WTC11 (cell line): ENCODE measurements at places on chromosomes 11 and 22.

DNA sequence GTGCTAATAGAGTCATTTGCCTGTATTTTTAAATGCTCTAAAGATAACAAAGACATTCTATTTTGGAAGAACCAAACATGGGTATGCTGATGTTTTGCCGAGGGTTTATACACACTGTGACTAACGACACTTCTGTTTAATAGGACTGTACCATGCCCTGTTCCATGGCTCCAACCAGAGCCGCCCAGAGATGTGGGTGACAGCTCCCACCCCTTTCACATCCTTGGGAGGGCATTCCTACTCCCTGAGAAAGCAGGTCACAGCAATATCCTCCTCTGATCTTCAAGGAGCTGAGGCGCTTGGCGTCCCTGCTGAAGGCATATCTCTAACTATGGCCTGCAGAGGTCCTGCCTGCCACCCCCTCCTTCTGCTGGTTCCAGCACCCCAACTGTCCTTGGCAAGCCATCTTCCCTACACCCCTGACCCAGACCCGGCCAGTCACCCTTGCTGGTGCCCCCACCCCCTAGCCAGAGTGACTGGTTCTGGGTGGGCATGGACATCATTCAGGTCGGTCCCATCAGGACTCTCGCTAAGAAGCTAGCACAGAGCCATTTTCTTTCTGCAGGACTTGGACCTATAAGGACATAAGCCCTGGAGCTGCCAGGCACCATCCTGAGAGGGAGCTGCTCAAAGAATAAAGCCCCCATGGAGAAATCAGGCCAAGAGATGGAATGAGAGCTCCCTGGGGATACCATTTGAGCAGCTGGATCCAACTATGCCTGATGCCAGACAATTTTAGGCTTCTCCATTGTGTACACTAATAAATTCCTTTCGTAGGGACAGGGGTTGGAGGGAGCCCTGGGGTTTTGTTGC lies 381.3 kb downstream of the CTTN start:
- DNase-seq, result no peak

DNA sequence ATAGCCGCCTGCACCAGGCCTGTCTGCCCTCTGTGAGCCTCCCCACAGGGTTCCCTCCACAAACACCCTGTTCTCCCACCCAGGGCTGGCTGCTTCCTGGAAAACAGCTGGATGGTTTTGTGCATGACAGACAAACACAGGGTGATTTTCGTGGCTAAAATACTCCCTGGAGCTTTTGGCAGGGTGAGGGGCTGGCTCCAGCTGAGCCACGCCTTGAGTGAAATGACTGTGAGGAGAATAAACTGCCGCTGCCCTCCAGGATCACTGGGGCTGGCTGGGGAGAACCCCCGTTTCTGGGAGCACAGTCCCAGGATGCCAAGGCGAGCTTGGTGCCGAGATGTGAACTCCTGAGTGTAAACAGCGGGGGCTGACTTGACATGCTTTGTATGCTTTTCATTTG lies 20.3 kb upstream of the PPP6R3 start:
- DNase-seq, result no peak

DNA sequence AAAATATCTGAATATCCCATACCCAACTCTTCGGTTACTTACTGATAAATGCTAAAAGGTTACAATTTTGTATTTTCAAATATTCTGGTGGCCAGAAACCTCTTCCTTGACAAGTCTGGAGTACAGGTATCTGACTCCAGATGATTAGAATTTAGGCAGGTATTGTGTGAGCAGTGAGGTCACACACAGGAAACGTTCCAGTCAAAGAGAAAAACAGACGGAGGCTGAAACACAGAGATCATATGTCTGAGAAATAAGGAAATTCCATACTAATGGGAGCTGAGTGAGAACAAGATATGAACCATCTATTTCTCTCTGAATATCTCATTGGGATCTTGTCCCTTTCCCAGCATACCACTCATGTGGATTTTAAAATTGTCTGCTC lies 89.4 kb upstream of the IGLL5 start:
- DNase-seq, result no peak

- no peak for DNase-seq
These were observed 104.7 kb downstream of the PLEKHA7 start for GRCh38 chr11:16909359-16910035.

GRCh38 chr11:3073029-3073435 lies 15.8 kb upstream of the CARS1 start:
- no peak for DNase-seq

- DNase-seq, result no peak
These were observed 24.3 kb downstream of the SUSD2 start for GRCh38 chr22:24205438-24206195.

DNA sequence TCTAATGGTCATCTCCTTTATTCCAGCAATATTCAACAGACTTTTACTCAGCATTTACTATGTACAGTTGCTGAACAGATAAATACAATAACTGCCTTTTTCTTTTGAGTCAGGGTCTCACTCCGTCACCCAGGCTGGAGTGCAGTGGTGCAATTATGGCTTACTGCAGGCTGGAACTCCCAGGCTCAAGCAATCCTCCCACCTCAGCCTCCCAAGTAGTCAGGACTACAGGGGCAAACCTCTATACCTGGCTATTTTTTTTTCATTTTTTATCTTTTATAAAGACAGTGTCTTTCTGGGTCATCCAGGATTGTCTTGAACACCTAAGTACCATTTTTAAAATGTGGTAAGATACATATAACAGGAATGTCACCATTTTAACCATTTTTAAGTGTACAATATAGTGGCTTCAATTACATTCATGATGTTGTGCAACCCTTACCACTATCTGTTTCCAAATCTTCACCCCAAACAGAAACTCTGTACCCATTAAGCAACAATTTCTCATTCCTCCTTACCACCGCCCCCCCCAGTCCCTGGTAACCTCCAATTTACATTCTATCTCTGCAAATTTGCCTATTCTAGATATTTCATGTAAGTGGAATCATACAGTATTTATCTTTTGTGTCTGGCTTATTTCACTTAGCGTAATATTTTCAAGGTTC lies 67.8 kb downstream of the MIAT start:
- no peak for DNase-seq

DNA sequence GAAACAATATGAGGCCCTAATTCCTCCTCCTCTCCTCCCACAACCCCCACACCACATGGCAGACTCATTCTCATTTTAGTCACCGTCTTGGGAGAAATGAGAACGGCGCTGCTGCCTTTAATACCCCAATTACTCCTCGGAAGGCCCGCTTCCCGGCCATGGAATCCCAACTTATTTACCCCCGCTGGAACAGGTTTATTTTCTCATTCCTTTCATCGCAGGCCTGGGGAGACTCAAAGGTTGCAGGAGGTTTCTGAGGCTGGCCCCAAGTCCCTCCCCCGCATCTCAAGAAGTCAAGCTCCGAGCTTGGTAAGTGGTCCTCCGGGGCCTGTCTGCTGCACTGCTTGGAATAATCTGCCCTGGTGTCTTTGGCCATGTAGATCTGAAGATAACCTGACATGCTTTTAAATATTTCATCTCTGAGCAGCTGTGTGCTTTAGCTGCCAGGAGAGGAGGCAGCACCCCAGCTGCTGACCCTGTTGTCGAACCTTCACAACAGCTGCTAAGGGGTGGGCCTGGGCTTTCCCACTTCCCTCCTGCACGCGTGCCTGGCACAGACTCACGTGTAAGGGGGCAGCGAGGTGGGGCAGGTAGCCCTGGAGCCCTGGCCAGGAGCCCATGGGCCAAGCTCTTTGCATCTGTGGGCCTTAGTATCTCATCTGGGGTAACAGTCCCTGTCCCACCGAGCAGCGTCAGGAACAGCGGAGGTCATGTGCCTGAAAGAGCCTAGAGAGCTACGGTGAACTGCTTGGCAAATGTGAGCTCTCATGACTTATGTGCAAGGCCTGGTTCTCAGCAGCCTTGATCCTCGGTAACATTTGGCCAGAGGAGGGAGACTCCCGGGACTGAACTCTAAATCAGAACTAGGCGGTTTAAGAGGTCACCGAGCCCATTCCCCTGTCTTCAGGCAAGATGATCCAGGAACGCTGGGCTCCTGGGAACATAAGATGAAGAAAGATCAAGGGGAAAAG lies 164.6 kb downstream of the ST3GAL4 start:
- DNase-seq, result no peak

GRCh38 chr11:69431893-69432738 lies 49.3 kb upstream of the LINC01488 start:
- no peak for DNase-seq

DNA sequence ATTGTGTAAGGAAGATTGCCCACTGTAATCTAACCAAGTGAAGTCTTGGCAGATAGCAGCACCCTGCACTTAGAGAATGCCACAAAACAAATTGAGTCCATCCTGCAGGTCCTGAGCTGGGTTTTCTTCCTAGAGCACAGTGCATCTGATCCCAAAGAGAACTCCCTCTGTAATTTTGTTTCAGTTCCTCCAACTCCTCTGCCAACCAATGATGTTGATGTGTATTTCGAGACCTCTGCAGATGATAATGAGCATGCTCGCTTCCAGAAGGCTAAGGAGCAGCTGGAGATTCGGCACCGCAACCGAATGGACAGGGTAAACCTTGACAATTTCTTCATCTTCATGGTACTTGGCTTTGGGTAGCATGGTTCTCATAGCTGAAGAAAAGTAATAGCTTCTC lies 33.1 kb upstream of the ST14 start:
- no peak for DNase-seq

- DNase-seq, result peak; percentile 47
These were observed 67.3 kb downstream of the TRPC6 start for GRCh38 chr11:101516546-101516945.

- no peak for DNase-seq
These were observed 11.7 kb upstream of the HTATIP2 start for GRCh38 chr11:20351751-20352262.

- no peak for DNase-seq
These were observed 278 bp downstream of the MMP26 start for GRCh38 chr11:4704790-4705334.

GRCh38 chr11:11119917-11120316 lies 233.1 kb downstream of the CSNK2A3 start:
- DNase-seq, result peak; percentile 14

DNA sequence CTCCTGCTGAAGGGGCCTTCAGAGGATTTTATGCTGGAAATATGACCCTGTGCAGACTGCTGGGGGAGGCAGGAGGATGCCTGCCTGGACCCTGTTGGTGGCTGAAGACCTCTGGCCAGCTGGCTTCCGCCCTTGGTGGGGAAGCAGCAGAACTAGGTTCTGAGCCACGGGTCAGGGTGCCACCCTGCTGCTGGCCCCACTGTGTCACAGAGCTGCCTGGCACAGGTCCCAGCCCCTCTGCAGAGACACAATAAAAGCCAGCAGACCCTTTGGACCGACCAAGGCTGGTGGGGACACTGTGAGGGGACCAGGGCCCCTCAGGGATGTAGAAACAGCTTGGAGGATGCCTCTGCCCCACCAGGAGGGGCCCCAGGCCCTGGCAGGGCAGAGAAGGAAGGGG lies 6.9 kb upstream of the SREBF2 start:
- no peak for DNase-seq

- peak; percentile 50 for DNase-seq
These were observed 12.5 kb upstream of the THRSP start for GRCh38 chr11:78050964-78051831.

DNA sequence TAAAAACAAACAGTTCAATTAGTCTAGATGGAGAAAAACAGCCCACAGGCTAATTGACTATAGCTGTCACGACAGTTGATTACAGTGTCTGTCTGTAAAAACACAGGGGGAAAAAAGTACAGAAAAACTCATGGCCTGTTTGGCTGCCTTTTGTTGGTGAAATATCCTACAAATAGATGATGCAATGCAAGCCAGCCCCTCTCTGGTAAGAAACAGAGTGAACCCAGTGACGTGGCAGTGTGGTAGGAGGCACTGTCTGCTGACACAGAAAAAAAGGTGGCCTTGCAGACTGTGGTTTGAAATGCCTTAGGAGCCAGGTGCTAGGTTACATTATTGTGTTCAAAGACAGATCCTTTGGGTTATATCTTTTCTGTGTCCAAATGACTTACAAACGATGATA lies 431.4 kb upstream of the CCDC90B start:
- no peak for DNase-seq

DNA sequence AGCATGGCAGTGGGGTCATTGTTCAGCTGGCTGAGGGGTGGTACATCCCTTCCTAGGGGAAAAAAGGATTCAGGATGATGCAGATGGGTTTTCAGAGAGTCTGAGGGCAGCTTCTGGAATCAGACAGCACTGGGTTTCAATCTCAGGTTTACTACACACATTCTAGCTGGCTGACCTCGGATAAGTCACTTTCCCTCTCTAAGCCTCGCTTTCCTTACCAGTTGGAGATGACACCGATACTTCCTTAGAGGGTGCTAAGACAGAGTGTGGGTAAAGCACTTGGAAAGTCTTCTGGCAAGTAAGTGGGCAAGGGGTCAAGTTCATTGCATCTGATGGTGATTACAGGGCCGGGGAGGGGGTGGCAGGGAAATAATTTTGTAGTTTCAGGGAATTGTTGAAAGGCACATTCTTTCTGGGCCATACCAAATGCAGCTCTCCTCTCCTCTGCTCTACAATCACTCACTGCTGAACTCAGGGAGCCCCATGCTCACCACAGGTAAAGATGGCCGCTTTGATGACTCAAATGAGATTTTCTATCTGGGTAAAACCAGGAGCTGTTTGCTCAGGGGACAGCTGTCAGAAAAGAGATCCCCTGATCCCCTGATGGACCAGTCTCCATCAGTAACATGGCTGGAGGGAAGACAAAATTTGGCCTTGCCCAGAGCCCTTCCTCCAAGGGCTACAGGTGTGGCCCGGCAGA lies 6.5 kb upstream of the MIAT start:
- DNase-seq, result no peak

DNA sequence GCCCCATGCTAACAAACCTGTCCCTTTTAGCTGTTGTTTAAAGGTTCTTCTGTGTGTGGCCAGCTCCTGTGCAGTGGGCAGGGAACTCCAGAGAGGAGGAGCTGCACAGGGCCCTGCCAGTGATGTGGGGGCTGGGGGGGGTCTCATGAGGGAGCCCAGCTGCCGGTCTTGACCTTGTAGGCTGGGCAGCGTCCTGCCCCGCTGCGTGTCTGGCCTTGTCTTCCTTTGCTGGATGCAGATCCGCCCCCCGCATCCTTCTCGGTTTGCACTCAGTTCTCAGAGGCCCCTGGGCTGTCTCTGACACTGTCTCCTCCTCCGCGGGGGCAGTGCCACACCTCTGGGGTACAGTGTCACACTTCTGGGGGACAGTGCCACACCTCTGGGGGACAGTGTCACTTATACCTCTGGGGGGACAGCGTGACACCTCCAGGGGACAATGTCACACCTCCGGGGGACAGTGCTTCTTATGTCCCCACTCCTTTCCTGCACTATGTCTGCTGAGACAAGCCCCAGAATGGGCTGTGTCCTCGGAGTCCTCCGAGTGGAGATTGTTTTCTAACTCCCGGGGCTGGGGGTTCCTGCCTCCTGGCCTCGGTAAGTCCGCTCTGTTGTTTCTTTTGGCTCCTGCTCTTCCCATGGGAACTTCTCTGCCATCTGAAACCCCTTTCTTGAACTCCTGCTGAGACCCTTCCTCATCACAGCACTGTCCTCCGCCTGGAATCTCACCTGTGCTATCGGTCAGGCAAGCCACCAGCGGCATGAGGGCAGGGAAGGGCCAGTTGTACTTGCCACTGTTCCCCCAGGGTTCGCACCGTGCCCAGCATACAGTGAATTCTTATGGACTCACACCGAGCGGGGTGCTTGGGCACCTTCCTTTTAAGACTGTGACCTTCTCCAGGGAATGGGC lies 788.3 kb downstream of the TBC1D22A start:
- DNase-seq, result no peak
